ENCODE measurements at places on chromosomes 2 and 18.
A peak's percentile ranks its signal among the peaks of the same experiment; 100 is the strongest.

DNA sequence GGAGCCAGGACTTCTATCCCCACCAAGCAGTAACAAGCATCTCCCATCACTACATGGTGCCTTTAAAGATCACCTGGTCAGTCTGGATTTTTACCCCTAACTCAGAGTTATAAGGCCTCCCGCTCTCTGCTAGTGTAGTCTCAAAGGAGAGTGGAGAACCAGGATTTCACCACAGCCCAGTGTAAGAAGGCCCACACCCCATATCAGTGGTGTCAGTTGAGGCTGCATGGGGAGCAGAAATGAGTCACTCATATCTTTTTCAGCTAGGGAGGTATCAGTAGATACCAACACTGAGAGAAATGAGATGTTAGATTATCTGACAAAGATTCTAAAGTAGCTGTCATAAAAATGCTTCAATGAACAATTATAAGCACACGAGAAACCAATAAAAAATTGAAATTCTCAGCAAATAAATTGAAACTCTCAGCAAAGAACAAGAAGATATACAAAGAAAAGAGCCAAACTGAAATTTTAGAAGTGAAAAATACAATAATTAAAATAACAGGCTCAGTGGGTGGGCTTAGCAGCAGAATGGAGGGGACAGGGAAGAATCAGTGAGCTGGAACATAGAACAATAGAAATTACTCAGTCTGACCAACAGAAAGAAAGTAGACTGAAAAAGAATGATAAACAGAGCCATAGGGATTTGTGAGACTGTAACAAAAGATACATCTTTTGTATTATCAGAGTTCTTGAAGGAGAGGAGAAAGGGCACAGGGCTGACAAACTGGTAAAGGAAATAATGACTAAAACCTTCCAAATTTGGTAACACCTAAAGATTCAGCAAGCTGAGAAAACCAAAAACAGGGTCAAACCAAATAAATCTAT lies 257.7 kb downstream of the ANAPC1 start:
- peak; percentile 31 for DNase-seq

- DNase-seq: peak; percentile 21
These were observed 94.0 kb downstream of the PLA2R1 start for GRCh38 chr2:159968279-159968900.

DNA sequence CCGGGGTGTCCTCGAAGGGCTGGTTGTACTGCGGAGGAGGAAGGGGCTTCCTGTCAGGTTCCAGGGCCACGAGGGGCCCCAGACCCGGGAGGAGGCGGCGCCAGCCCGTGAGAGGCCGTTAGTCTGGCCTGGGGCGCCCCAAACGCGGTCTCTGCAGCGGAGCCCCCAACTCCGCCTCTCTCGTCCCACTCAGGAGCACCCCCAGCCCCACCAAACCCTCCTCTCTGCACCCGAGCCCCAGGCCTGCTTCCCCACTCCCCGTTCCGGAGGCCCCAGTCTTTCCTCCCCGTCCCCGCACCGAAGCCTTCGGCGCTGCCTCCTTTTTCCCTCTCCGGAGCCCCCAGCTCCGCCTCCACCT lies 473 bp downstream of the HJURP start:
- DNase-seq: no peak

DNA sequence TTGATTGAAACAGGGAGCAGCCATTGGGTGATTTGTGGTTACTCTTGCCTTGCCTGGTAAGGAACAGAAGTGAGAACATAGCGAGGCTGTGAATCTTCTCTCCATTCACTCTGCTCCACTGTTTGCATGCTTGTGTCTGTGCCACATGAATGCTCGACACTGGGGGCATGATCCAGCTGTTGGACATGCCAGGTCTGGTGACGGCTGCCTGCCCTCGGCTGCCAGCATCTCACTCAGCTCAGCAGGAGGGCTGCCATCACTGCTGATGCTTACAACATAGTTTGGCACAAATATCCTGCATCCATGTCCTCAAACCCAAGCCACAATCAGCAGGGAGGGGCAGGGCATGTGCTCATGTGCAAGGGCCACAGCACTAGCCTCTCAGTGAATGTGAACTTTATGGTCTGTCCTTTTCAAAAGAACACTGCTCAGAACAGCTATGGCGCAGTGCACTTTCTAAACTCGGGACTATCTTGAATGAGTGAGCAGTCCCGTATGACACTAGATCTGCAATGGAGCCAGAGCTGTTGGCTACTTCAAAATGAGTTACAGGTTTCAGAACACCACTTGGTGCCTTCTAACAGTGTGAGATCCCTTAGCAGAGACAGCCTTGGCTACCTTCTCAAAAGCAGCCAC lies 126.3 kb downstream of the NRP2 start:
- DNase-seq: no peak

DNA sequence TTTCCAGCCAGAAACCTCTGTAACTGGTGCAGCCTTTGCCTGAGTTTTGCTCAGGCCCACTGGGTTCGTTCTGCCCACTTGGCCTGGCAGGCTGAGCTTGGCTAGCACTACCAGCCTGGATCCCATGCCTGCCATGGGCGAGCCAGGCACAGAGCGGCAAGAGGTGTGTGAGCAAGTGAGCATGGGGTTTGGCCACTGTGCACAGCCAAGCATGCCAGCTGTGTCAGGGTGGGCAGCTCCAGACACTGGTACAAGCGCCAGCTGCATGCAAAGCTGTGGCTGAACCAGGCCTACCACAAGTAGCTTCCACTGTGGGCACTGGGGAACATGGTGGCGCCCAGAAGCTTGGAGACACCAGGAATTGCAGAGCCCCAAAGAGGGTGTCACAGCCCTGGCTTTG lies 56.3 kb upstream of the LDAH start:
- no peak for DNase-seq

GRCh38 chr2:218471036-218471435 lies 52.1 kb downstream of the VIL1 start:
- no peak for DNase-seq

DNA sequence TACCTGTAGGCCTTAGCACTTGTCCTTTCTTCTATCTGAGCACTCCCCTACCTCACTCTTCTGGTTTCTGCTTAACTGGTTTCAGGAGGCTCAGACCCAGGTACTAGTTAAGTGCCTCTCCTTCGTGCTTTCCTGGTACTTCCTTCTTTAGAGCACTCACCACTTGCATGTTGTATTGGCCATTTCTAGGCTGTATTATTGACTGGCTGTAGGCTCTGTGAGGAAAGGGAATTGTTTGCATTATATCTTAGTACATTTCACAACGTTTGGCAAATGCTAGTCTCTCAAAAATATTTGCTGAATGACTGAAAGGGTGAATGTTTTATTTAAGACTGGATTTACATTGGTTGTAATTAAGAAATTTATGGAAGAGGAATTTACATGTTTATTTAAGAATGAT lies 36.0 kb upstream of the SCN1A start:
- no peak for DNase-seq

DNA sequence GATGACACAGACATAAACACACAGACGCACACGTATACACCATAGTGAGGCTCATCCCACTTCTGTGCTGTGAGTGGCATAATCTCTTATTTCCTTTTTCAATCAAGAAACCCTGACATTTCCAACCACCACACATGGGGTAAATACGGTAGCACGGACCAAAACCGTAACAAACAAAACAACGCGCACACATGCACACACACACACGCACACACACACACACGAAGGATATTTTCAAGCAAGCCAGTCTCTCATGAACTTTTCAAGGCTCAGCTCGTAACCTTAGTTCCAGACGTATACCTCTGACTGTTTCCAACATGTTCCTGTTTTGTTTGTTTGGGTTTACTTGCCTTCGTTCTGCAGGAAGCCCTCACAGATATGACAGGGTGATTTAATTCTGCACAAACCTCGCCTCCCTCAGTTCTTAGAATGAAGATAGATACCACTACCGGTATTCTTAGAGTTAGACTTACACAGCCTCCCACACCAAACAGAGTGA lies 119.8 kb downstream of the BCL2 start:
- peak; percentile 38 for DNase-seq

DNA sequence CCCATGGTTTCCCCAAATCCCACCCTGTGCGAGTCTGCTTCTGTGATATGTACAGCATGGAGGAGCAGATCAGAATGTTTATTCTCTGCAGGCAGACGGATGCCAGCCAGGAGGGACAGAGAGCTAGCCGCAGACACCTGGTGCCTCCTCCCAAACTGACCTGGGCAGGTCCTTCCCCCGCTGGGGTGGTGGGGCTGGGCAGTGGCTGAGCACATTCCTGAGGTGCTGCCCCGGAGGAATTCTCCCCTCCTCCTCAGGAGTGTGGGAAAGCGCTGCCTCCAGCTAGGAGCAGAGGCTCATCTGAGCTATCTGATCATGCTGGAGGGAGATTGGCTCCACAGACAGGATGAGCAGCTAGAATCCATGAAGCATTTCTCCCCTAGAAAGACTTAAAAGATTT lies 21.7 kb downstream of the C2orf92 start:
- DNase-seq: no peak

DNA sequence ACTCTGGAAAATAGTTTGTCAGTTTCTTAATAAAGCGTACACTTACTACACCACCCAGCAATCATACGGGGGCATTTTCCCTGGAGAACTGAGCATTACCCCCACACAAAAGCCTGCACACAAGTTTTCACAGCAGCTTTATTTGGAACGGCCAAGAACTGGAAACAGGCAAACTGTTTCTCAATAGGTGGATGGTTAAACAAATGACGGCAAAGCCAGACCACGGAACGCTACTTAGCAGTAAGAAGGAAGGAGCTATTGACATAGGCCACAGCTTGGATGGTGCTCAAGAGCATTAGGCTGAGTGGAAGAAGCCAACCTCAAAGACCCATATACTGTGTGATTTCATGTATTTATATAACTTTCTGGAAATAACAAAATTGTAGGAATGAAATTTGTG lies 9.0 kb downstream of the MALL start:
- DNase-seq: no peak

GRCh38 chr2:218188528-218188927 lies 21.8 kb upstream of the CXCR1 start:
- DNase-seq: no peak

GRCh38 chr18:525036-525797 lies 24.7 kb upstream of the COLEC12 start:
- no peak for DNase-seq

GRCh38 chr2:230520875-230521155 lies 104.8 kb downstream of the SP100 start:
- DNase-seq: no peak

GRCh38 chr2:97714950-97715652 lies 1.7 kb downstream of the ZAP70 start:
- DNase-seq: no peak

GRCh38 chr2:164388511-164388910 lies 232.8 kb downstream of the GRB14 start:
- DNase-seq: no peak

DNA sequence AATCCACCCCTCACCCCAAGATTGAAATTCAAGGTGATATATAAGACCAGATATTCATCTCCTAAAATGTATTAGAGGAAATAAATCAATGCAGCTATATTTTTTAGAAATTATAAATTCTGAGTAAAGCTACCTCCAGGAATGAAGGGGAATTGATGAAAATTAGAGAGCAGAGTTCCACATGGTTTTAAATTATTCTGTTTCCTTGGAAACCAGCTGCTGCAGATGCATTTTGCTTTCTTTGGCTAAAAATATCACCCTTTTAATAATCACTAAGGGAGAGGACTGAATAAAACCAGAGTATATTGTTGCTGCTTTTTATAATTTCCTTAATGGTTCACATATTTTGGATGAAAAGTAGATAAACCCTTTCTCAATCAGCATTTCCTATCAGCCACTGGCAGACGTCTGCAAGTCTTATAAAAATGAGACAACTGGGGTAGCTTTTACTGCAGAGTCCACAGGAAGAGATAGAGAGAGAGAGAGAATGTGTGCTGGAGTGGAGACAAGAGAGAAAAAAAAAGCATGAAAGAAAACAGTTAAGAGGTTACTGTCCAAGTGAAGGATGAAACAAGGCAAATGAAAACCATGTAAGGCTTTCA lies 2.0 kb downstream of the CSRNP3 start:
- no peak for DNase-seq

- DNase-seq: peak; percentile 78
These were observed 96.2 kb upstream of the ZNF532 start for GRCh38 chr18:58768293-58768974.

DNA sequence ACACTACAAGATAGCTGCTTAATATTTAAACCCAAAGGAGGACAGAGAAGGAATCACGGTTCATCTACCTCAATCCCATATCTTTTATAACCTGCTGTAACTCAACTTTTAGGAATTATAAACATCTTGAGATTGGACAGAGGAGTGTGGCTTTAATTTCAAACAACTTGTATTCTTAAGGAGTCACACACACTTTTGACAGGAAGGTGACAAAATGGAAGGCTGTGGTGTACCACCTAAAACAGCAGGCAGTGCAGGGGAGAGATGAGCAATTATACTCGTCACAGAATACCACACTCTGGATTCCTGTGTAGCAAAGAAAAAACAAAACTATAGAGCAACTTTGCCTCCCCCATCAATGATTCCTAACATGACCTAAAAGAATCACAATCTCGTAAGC lies 194.8 kb downstream of the ZEB2 start:
- DNase-seq: peak; percentile 53

DNA sequence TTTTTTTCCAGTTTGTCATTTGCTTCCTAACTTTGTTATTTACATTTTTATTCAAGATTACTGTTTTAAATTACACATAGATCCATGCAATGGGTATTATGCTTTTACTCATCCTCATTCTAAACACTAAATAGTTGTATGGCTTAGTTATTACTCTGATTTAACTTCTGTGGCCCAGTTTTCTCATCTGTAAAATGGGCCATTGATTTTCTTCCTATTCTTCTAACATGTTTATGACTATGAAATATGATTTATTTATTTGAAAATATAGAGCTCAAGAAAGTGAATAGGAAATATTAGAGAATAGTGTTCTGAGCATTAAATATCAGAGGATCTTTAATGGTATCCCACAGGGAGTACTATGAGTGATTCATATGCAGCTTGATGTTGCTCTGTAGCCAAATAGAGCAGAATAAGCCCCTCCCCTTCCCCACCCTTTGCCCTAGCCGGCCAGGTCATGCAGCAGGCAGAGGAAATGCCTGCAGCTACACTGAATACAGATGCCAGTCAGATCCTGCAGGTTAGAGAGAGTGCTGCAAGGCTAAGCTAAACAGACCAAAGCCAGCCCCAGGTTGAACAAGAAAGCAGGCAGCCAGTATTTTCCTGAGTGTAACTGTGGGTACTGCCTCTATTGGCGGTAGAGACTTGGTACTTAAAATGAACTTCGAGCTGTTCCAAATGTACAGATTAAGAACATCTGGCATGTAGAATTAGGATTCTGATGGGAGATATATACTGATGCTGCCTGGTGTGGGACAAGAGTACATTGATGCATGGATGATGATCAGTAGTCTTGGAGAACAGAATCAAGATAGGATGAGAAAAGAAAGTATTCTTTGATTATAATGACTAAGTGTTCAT lies 11.7 kb upstream of the ACYP2 start:
- peak; percentile 28 for DNase-seq

GRCh38 chr18:9740071-9740470 lies 32.0 kb downstream of the RAB31 start:
- DNase-seq: no peak

DNA sequence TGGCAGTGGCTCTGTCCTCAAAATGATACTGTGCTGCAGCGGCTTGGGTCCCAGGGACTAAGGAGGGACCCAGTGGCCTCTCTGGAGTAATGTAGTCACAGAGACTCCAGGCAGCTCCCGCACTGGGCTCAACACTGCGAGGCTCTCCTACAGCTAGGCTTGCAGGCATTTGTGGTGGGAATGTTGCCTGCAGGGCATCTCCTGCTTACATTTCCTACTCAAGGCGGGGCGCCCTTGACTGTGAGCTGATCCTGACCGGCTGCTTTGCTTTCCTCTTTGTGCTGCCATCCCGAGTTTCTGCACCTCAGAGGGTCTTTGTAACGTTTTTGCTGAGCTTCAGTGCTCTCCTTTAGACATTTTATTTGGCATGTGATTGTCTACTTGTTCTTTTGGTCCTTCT lies 177.4 kb upstream of the FN1 start:
- DNase-seq: no peak

GRCh38 chr2:207467716-207468347 lies 61.9 kb upstream of the CREB1 start:
- no peak for DNase-seq

All from activated CD4-positive, alpha-beta T cell treated with anti-CD3 and anti-CD28 coated beads, Interleukin-2, amount 50 U/mL, for 48 hours (primary cell).